ENCODE measurements at places on chromosomes 11 and 22.

GRCh38 chr11:68743539-68743938 is 7.8 kb downstream of the TESMIN start:
- no peak for DNase-seq

- no peak for DNase-seq
These were observed 139.5 kb upstream of the TTC12 start for GRCh38 chr11:113174882-113175281.

GRCh38 chr11:21810650-21811049 is 382.2 kb upstream of the ANO5 start:
- DNase-seq = no peak

- DNase-seq = no peak
These were observed 588 bp downstream of the VPS37C start for GRCh38 chr11:61160487-61161189.

- no peak for DNase-seq
These were observed 70.3 kb upstream of the BDNF start for GRCh38 chr11:27770576-27770975.

- no peak for DNase-seq
These were observed 38.2 kb downstream of the SYTL2 start for GRCh38 chr11:85772695-85773094.

All from NCI-H187 (cell line).